Dermis microvascular lymphatic vessel endothelial cell (primary cell): ENCODE measurements at places on chromosomes 12 and 14. TPM values are rescaled to one million over a fixed set of nuclear protein-coding genes. Genes with fewer than 3 reads are reported as not detected.

FGD6 gene
- 11.0 and 14.7 TPM in 2 replicates for total RNA-seq

SLC10A1 gene
- total RNA-seq: not detected in 2 replicates

ABCC9 gene
- total RNA-seq: under 0.01 TPM in 1 of 2 replicates, not detected in the other

CMA1 gene
- total RNA-seq: not detected in 2 replicates

C12orf60 gene
- total RNA-seq: 0.63 and 0.77 TPM in 2 replicates

HSPB8 gene
- total RNA-seq: 2.1 and 2.8 TPM in 2 replicates

CLSTN3 gene
- total RNA-seq: 15.0 and 29.0 TPM in 2 replicates

ACOT4 gene
- 0.13 and 0.26 TPM in 2 replicates for total RNA-seq

KLRC1 gene
- total RNA-seq: not detected in 2 replicates

PLEKHH1 gene
- 0.13 TPM in 2 replicates for total RNA-seq

SVOP gene
- not detected in 2 replicates for total RNA-seq
